Upper lobe of left lung (tissue), 6 donors: ENCODE measurements at places on chromosomes 2 and 18. TPM values are rescaled to one million over a fixed set of nuclear protein-coding genes. Genes with fewer than 3 reads are reported as not detected.

The SERPINB11 gene
- not detected for total RNA-seq

The OXER1 gene
- 0.22 TPM for total RNA-seq

The THSD7B gene
- total RNA-seq = not detected

The CXCR4 gene
- 53.2 TPM for total RNA-seq

The AKAIN1 gene
- not detected for total RNA-seq
